Stimulated activated CD4-positive, alpha-beta T cell treated with anti-CD3 and anti-CD28 coated beads, Interleukin-1b, Interleukin-23, amount 100 ng/mL, for 1 hour (primary cell): ENCODE measurements at places on chromosomes 2 and 18.

DNA sequence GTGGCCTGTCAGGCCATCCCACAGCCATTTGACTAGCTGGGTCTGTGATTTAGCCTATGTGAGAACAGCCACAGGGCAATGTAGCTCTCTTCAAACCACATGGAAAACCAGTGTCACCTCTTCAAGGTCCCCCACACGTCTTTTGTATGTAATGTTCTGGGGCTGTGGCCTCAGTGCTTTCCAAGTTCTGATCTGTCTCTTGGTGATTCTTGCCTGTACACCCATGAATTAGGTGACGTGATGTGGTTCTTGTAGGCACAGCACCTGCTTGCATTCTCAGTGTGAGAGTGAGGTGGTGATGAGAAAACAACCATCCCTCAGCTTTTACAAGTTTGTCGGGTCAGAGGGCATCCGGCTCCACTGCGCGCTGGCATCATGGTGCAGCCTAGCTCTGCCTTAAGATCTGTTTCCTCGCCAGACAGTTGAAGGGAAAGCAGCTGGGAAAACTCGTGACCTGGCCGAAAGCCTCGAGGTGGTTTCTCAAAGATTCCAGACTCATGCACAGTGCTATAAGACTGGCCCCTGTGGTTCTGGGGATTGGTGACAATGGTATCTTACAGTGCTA is 125.8 kb downstream of the TANC1 start:
- DNase-seq = no peak

- DNase-seq = no peak
Measured at GRCh38 chr2:114683251-114683650, 240.8 kb downstream of the DPP10 start.

DNA sequence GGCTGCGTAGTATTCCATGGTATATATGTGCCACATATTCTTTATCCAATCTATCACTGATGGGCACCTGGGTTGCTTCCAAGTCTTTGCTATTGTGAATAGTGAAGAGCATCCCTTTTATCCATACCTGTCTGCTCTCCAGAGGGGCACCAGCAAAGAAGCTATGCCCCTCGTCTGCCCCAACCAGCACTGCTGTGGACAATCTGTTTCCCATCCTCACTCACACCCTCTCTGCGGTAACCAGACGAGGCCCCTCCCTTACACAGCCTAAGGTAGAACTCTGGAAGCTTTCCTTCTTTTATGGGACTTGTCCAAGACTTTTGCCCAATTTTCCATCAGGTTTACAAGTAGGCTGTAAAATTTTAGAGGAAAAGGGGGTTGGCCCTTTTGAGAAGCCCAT is 24.9 kb downstream of the TTR start:
- no peak for DNase-seq

DNA sequence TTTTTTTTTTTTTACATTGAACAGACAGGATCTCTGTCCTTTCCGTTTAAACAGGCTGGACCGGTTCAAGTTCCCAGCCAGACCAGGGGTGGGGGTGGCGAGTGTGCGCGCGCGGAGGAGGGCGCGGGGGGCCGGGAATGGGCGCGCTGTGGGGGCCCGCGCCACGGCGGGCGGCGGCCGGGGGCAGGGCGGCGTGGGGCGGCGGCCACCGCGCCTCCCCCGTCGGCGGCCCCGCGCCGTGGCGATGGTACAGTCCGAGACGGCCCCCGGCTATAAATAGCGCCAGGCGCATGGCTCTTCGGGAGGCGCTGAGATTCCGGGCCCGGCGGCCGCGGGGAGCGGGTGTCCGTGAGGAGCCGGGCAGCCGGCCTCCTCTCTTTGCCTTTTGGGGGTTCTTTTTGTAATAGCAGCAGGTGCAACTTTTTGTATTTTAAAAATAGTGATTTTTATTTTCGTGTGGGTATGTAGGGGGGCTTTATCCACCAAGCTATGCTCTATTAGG is 430 bp upstream of the CELF4 start:
- DNase-seq = no peak

DNA sequence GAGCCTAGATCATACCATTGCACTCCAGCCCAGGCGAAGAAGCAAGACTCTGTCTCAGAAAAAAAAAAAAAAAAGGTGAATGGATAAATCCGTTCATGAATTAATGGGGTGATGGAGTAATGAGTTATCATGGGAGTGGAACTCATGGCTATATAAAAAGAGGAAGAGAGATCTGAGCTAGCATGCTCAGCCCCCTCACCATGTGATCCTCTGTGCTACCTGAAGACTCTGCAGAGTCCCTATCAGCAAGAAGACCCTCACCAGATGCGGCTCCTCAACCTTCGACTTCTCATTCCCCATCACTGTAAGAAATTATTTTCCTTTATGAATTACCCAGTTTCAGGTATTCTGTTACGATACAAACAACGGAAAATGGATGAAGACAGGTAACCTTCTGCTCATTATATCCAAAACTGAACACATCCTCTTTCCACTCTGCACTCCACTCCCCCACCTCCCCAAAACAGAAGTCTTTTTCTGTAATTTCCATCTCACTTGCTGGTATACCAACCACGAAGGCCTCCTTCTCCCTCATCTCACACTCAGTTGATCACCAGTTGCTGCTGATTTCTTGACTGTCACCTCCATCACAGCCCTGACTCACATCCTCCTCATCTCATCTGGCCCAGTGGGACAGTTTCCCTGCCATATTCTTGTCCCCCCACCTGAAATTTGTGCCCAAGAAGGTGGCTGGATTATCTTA is 8.8 kb downstream of the RETREG2 start:
- DNase-seq = no peak

DNA sequence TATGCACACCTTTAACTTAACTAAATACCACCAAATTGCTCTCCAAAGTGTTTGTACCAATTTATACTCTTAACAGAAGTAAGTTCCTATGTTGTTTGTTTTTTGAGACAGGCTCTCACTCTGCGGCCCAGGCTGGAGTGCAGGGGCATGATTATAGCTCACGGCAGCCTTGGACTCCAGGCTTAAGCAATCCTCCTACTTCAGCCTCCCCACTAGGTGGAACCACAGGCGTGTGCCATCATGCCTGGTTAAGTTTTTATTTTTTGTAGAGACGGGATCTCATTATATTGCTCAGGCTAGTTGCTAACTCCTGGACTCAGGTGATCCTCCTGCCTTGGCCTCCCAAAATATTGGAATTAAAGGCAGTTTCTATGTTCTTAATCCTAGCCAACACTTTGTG is 13.1 kb upstream of the NAB1 start:
- no peak for DNase-seq

GRCh38 chr2:86441392-86441881 is 266 bp downstream of the KDM3A start:
- DNase-seq = no peak

DNA sequence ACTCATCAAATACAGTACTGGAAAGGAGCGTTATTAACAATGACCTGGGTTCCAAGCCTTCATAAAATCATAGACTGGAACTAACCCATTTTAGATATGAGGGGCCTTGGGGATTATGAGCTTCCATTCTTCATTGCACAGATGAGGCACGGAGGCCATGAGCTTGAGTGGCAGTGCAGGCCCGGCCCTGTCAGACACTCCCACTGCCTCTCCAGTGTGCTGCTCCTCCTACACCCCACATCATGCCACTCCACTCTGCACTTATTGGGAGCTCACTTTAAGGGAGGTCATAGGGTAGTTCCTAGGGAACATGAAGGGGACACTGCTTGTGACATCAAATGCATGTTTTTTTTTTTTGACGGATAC is 77.9 kb downstream of the TSN start:
- no peak for DNase-seq

- no peak for DNase-seq
Measured at GRCh38 chr2:199692489-199692888, 158.5 kb downstream of the FTCDNL1 start.

DNA sequence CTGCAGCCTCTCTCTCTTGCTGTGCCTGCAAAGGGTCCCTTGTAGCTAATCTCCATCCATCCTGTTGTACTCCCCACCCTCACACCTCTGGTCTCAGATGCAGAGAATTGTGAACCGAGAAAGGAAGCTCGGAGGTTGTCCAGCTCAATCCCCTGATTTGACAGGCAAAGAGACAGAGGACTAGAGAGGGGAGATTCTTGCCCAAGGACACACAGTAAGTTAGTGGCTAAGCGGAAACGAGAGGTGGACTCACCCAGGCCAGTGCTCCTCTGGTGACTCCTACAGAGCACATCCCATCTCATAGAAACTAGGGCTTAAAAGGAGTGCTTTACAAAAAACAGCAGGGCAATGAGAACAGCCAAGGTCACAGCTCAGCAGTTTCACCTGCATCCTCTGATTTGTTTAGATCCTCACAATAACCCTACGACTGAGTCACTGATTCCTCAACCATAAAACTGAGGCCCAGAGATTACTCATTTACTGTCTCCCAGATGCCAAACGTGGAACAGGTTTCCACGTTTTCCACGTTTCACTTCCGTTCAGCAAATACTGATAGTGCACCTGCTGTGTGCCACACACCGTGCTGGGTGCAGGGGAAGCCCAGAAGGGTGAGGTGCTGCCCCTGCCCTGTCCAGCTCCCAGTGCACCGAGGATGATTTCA is 22.1 kb downstream of the EHD3 start:
- no peak for DNase-seq

DNA sequence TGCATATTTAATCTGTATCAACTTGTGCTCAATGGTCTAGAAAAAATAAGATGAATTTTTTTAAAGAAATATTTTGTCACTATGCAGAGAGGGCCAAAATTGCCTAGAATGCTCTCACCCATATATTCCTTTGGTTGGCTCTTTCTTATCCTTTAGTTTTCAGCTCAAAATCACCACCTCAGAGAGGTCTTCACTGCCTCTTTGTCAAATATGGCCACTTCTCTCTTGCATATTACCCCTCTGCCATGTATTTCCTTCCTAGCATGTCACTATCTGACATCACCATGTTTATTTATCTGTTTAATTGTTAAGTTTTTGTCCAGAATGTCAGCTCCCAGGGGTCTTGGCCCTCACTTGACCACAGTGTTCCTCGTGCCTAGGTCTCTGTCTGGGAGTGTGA is 535.2 kb upstream of the CDH2 start:
- no peak for DNase-seq

DNA sequence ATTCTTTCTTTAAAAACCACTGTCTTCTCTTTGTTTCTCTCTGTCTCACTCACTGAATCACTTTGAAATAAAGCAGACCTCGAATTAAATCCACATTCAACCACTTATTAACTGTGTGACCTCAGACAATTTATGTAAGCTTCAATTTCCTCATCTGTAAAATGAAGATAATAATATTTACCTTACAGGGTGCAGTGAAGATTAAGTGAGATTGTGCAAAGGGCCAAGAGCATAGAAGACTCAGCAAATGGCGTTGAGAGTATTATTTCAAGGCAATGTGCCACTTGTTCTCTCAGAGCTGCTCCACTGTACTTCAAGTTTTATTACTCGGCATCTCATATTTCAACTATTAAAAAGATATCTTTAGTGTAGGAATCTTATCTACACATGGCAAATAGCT is 454.2 kb upstream of the HNRNPA3 start:
- no peak for DNase-seq

- DNase-seq = no peak
Measured at GRCh38 chr2:182718459-182718858, 2.4 kb downstream of the DNAJC10 start.

DNA sequence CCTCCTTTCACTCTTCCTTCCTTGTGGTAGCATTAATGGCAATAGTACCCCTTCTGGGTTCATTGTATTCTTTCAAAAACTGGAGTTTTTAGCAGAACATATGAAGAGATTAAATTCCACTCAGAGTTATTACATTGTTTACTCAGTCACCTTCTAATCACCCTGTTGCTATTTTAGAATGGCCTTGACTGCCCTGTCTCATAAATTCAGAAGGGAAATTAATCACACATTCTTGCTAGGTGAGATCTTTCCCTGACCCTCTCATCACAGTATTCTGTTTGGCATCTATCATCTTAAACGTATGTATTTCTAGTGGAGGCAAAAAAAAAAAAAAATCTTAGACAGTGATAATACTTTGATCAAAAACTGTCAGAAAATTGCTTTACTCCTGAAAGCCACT is 760.4 kb downstream of the ADCYAP1 start:
- no peak for DNase-seq

DNA sequence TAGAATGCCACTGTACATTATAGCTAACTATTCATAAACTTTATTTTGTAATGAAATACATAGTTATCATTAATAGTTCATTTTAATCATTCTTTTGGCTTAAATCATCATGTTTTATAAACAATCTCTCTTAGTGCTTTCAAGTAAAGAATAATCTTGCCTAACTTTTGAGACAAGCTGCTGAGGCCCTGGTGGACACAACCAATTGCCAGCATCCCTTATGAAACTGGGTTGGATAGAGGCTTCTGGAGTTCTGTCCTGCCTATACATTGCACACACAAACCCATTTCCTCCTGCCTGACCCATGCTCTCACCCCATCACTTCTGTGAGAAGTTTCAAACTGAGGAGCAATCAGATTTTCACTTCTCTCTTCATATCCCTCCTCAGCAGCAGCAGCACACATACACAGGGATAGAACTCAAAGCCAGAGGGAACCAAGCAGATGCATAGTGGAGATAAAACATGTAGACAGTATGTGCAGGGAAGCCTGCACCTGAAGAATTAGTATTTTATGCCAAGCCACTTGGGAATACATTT is 450.0 kb upstream of the SLC14A2 start:
- no peak for DNase-seq

GRCh38 chr2:79757526-79757925 is 244.7 kb downstream of the CTNNA2 start:
- DNase-seq = no peak
